SW 1271 (cell line): ENCODE measurements at places on chromosomes 16 and 17.
A peak's percentile ranks its signal among the peaks of the same experiment; 100 is the strongest.

- DNase-seq, result no peak
Observed at GRCh38 chr17:66950886-66951604, 13.5 kb upstream of the CACNG4 start.

- DNase-seq, result no peak
Observed at GRCh38 chr17:34285286-34285792, at the start of gene CCL11. TSS of gene CCL11 (plus strand) at chr17:34285742. CDS start at chr17:34285809, 67 bp downstream.

GRCh38 chr17:63927464-63928171 lies 4.5 kb downstream of the CD79B start:
- no peak for DNase-seq

DNA sequence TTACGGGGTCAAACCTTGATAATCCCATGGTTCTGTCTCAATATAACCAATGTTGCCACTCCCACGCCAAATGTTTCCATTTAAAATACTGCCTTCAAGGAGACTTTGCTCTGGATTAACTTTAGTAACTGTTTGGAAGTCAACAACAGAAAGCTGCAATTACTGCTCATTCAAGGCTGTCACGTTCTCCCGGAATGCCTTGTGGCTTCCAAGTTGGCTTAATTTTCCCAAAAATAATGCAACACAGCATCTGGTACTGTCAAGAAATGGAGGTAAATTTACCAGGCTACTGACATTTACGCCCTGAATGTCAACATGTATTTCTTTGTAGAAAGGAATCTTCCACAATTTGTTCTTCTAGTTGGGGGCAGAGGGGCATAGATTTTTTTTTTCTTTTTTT lies 38.2 kb downstream of the GPRC5B start:
- no peak for DNase-seq

DNA sequence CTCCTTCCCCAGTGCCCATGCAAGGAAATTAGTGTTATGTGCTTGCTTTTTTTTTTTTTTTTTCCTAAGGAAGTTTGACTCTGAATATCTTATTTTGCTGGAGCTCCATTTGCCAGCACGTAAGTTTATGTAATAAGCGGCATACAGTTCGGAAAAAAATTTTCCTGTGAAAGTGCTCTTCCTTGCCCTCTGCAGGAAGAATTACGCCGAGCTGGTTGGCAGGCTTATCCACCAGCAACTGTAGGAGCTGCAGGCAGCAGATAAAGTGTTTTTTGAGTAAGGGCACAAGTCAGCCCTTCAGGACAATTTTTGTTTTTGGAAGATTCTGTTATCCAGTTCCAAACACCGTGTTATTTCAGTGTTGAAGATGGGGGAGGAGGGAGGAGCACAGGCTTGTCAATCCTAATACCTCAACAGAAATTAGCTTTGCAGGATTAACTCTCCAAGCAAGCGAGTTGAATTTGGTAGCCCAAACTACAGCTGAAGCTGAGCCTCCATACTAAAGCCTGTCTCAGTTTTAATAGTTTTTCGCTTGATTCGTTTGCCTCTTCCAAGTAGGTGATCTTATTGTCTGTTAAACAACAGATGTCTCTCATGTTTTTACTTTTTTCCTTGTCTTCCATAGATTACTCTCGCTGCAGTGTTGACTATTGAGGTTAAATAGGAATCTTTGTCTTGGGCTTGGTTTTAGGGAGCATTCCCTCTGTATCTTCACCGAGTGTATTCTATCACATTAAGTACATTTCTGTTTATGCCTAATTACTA lies 1.1 kb downstream of the SPECC1 start:
- peak; percentile 79 for DNase-seq

DNA sequence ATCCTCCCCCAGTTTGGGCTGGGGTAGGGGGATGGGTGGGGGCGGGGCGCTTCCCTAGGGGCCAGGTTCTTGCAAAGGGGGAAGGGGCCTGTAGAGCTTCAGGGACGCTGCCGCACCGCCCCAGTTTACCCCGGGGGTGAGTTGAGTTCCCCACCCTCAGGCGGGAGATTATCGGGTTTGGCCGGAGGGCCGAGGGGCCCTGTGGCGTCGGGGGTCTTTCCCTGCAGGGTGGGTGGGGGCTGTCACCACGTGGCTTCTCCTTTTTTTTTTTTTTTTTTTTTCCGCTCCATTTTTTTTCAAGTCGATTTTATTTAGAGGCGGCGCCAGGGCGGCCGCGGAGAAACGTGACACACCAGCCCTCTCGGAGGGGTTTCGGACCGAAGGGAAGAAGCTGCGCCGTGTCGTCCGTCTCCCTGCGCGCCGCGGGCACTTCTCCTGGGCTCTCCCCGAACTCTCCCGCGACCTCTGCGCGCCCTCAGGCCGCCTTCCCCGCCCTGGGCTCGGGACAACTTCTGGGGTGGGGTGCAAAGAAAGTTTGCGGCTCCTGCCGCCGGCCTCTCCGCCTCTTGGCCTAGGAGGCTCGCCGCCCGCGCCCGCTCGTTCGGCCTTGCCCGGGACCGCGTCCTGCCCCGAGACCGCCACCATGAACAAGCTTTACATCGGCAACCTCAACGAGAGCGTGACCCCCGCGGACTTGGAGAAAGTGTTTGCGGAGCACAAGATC lies at the start of gene IGF2BP1:
IGF2BP1 (plus strand) TSS at position 283 of the 724 bp plus-strand sequence; CDS start at position 644, 361 bp downstream.
- DNase-seq, result no peak
